ENCODE measurements at places on chromosomes 16 and 17.

GRCh38 chr16:82229800-82230619, 60.0 kb upstream of the MPHOSPH6 start:
- peak; percentile 35 for DNase-seq

GRCh38 chr17:80861892-80862291, 129.7 kb upstream of the CHMP6 start:
- no peak for DNase-seq

- no peak for DNase-seq
These were observed 43.6 kb upstream of the CACNG4 start for GRCh38 chr17:66920950-66921349.

DNA sequence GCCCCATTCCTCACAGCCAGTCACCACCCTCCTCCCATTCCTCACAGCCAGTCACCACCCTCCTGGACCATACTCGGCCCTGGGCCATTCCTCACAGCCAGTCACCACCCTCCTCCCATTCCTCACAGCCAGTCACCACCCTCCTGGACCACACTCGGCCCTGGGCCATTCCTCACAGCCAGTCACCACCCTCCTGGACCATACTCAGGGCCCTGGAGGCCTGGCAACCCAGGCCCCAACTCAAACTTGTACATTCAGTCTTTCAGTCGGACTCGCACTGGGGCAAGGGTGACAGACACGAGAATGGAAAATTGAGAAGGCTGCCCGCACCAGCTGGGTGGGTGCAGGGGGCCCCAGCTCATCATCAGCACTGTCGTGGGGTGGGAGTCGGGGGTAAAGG, 30.4 kb upstream of the FOXK2 start:
- DNase-seq = no peak

- DNase-seq = no peak
These were observed 3.4 kb downstream of the SP6 start for GRCh38 chr17:47847341-47848197.

DNA sequence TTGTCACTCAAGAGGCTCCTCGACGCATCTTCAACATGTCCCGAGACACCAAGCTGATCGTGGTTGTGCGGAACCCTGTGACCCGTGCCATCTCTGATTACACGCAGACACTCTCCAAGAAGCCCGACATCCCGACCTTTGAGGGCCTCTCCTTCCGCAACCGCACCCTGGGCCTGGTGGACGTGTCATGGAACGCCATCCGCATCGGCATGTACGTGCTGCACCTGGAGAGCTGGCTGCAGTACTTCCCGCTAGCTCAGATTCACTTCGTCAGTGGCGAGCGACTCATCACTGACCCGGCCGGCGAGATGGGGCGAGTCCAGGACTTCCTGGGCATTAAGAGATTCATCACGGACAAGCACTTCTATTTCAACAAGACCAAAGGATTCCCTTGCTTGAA, 101.0 kb downstream of the HS3ST2 start:
- DNase-seq = no peak

- DNase-seq = no peak
These were observed 132.5 kb downstream of the AATF start for GRCh38 chr17:37081287-37081686.

DNA sequence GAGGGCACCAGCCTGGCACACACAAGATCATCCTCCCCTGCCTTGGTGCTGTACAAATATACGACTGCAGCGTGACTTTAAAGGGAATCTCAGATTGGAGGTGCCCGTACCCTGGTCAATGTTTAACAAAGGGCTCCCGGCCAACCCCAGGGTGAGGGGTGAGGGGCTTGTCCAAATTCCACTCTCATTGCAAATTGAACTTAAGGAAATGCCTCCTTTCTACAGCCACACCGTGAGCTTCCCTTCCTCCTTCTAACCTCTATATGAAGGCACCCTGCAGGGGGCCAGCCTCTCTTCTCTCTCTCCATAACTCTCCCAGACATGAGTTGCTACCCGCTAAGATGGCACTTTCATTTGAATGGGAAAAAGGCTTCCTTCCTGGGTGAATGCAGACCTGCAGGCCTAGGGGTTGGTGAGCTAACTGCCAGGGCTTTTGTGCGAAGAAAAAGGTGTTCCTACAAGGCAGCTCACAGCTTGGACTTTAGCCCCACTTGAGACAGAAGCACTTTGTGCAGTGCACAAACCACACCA, 76.6 kb downstream of the IRF8 start:
- no peak for DNase-seq

- no peak for DNase-seq
These were observed 100.9 kb downstream of the PARN start for GRCh38 chr16:14529010-14529669.

DNA sequence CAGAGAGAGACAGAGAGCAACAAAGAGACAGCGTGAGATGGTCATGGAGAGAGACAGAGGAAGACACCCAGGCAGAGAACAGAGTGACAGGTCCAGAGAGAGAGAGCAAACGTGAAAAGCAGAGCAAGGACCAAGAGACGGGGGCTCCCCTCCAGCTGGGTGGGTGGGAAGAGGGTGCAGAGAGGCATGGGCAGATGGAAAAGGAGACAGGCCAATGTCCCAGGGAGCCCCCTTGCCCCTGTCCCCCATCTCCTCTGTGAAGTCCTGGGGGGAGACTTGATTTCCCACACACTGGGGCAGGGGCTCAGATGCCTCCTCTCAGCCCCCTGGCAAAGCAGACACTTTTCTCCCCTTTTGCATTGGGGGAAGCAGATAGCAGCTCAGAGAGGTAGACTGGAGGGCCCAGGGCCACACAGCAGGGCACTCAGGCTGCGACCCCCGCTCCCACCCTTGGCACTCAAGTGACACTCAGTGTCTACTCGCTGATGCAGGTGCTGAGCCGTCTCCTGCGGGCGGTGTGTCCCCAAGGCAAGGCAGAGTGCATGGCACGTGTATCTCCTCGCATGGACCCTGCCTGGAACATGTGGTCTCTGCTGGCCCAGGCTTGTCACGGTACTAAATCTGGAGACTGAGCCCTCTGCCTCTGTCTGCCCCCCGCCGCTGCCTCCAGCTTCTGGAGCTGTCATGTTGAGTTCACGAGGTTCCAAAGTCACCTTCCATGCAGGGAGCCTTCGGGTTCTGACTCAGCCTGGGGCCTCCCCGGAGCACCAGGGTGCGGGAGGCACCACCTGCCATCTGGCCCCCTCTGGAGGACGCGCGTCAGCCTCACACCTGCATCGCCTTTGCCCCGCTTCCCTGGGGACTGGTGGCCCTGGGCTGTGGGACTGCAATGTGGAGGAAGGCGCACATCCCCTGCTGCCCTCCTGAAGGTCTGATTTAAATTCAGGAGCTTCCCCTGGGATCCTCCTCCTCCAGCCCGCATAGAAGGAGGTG, 215.9 kb upstream of the GSE1 start:
- no peak for DNase-seq

- no peak for DNase-seq
These were observed 9.7 kb downstream of the CDK5R1 start for GRCh38 chr17:32496395-32497073.

DNA sequence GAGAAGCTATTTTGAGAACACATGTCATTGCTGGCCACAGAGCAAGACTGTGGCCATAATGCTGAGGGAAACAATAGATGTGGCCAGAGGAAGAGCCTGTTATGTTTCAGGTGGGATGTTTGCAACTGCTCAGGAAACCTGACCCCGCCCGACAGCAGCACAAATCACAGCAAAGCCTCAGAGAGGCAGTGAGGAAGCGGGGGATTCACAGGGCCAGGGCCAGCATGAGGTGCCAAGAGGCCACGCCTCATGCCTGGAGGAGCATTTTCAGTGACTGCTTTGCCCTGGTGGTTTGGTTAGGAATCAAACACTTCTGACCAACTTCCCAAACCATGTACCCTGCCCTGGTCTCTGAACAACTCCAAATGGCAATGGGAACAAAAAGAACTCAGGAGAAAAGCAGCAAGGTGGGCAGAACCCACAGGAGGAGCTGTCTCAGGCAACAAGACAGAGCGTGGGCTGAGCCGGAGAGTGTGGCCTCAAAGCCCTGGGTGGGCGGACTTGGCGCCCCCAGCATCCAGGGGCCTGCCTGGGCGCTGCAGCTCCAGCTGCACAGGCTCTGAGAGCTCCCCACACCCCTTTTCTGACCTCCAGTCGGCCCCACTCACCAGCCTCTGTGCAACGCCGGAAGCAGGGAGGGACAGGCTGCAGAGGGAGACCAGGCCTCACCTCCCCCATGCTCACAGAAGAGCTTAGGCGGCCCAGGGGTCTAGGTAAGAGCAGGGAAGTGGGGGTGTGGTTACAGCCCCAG, 20.6 kb downstream of the HIC1 start:
- DNase-seq = no peak

DNA sequence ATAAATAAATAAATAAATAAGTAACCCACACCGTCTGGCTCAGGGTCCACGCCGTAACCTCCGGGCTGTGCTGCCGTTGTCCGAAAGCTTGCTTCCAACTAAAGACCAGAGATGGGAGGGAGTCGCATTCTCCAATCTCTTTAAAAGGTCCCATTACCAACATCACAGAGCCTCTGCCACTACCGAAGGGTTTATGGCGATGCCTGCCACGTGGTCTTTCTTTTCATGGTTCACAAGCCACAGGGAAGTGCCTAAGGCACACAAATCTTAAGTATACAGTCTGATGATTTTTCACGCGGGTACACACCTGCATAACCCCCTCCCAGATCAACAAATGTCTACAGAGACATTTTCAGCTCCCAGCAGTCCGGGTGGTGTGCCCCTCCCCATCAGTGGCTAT, 1.4 kb downstream of the COTL1 start:
- no peak for DNase-seq

GRCh38 chr17:2002767-2003329, 22.3 kb downstream of the RTN4RL1 start:
- no peak for DNase-seq

DNA sequence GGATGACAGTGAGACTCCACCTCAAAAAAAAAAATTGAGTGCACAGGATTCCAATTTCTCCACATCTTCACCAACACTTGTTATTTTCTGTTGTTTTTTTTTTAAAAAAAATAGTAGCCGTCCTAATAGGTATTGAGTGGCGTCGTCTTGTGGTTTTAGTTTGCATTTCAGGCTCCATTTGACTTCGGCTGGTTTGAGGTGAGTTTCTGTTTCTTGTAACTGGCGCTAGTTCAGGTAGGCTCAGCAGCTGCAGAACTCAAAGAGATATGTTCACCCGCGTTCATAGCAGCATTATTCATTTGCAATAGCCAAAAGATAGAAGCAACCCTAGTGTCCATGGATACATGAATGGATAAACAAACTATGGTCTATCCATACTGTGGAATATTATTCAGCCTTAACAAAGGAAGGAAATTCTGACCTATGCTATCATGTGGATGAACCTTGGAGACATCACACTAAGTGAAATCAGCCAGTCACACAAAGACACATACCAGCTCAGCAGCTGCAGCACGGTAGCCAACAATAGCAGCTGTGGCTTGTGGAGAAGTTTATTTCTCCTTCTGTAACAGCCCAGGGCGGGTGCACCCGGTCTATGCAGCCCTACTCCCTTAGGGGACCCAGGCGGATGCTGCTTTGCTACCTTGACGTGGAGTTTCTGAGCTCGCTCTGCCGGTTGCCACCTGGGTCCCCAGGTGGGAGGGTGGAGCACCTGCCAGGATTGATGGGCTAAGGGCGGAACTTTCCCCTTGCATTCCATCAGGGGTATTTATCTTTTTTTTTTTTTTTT, 44.9 kb downstream of the TMEM235 start:
- DNase-seq = no peak

DNA sequence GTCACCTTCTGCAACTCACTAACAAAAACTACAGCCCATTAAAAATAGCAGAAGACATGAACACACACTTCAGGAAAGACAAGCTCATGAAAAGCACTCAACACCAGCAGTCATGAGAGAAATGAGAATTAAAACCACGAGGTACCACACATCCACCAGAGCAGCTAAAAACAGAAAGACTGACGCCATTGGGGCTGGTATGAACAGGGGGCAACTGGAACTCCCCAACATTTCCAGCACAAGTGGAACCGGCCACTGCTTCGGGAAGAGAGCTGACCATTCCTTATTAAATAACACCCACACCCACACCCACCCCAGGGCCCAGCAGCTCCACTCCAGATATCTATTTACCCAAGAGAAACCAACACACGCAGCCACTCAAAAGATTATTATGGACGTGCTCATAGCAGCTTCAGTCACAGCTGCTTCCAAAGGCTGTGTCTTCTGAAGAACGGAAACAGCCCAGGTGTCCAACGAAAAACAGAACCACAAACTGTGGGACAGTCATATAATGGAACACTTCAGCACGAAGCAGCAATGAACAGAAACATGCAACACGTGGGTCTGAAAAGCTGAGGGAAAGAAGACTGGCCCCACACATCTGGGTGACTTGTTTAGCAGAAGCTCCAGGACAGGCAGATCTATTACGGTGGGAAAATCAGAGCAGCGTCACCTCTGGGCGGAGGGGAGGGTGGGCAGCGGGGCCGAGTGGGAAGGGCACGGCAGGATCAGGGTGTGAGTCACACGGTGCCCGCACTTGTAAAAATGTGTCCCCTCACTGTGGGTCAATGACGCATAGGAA, 41.1 kb downstream of the KLHDC4 start:
- DNase-seq = no peak

- DNase-seq = no peak
These were observed 34.0 kb downstream of the HS3ST3B1 start for GRCh38 chr17:14334919-14335318.

- DNase-seq = no peak
These were observed 267.2 kb downstream of the PARN start for GRCh38 chr16:14362774-14363371.

- DNase-seq = no peak
These were observed 57.4 kb upstream of the MRTFB start for GRCh38 chr16:14013571-14014283.

- no peak for DNase-seq
These were observed 76.1 kb upstream of the MED9 start for GRCh38 chr17:17400566-17401184.

GRCh38 chr17:4553669-4554068, 1.5 kb downstream of the MYBBP1A start:
- no peak for DNase-seq

DNA sequence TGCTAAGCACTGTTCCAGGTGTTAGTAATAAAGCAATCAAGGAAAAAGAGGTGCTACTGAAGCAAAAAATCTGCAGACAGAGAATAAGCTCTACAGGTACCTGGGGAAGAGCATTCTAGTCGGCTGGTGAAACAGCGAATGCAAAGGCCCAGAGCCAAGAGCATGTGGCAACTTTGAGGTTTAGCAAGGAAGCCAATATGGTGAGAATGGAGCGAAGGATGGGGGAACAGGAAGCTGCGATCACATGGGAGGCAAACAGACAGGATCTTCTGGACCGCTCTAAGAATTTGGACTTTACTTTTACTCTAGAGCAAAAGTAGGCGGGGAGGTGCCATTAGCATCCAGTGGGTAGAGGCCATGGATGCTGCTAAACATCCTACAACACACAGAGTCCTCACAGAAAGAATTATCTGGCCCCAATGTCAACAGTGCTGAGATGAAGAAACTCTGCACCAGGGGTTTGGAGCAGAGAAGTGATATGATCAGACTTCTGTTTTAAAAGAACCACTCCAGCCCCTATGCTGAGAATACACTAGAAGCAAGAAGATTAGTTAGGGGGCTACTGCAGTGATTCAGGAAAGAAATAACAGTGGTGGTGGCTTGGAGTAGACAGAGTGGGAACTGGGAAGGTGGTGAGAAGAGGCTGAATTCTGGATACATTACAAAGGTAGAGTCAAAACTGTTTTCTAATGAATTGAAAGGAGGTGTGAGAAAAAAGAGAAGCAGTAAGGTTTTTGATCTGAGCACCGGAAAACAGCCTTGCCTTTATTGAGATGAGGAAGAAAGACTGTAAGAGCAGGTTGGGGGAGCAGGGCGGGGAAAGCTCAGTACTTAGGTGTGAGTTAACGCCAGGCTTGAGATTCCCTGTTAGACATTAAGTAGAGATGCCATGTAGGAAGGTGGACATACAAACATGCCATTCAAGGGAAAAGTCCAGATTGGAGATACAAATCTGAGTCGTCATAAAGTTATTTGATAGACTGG, 11.0 kb downstream of the EFTUD2 start:
- DNase-seq = no peak

All from NCI-H1048 (cell line).